ENCODE measurements at places on chromosomes 2 and 18. TPM values are rescaled to one million over a fixed set of nuclear protein-coding genes. Genes with fewer than 3 reads are reported as not detected.

Gene ITPRIPL1
- total RNA-seq, result 6.1 TPM

- H3K4me1 ChIP-seq, result no peaks in the 10 kb centered on the region
- peaks cover 15% of the 10 kb centered on the region for H3K27me3 ChIP-seq
- no peak overlapping the region for H3K27ac ChIP-seq
- no peak overlapping the region for H3K4me3 ChIP-seq
- H3K36me3 ChIP-seq, result no peaks in the 10 kb centered on the region
Measured at GRCh38 chr2:64234785-64235184, 90.6 kb upstream of the PELI1 start.

Gene TUBA3E
- total RNA-seq, result not detected

Gene SIX2
- total RNA-seq, result 4.0 TPM

Measured in progenitor cell of endocrine pancreas (in vitro differentiated cells).